ENCODE measurements at places on chromosomes 5 and 9.

GRCh38 chr9:18596920-18597319 is 123.0 kb downstream of the ADAMTSL1 start:
- DNase-seq, result no peak

DNA sequence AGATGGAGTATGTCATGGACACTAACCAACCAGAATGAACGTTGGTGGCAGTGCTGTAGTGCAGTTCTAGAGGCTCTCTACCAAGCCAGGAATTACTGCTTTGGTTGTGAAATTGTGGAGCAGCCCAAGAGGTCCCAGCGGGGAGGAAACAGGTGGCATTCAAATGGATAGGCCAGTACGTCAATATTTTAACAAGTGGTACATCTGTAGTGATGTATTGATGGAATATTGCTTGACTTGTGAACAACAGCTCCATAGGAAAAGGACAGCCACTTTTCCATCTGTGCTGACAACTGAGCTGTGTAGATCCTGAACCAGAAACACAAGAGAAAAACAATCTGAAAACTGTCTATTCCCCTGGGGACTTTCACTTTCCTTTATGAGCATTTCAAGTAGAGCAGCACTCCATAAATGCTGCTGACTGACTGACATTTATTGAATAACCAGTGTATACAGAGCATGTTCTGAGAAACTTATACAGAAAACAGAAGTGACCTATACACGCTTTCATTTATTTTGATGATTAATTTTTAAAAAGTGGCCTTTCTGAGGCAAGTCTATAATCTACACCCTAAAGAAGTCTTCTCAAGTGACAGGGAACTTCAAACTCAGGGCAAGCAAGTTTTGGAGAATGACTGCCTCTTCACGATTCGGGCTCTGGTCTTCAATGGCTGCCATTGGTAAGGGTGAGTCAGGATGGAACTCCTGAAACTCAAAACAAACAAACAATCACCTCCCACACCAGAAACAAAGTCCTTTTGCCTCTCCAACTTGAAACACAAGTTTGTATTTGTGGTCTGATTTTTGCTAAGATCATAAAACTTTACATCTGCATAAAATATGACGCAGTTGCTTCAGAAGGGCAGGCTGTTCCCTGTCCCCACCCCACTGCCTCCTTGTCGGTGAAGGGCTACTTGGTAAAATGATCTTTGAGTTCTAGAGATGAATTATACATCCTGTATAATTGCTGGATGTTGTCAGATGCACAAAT is 362.4 kb downstream of the NDUFS4 start:
- DNase-seq, result no peak

DNA sequence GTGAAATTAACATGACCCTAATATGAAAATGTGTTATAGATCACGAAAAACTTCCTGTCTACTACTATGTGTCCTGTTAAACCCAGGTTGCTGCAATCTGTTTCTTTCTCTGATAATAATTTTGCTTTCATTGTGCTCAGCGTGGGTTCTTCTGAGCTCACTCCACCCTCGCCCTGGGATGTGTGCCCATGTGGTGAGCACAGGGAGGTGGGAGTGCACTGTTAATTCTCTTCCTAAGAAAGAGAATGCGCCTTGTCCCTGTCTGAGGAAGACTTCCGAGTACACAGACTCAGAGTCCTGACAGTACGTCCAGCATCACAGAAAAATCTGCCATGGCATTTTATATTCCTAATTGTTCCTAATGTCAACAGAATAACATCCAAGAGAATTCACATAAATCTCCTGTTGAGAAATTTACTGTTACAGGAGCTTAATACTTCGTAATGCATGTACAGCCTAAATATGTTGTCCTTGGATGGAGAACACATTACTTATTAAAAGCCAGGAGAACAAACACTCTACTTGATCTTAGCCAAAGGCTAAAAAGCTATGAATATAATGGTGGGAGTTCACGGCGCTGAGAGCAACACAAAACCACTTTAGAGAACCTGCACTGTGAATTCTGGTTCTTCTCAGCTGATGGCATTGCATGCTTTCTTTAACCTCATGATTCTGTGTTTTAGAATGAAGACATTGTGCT is 102.6 kb downstream of the PDE4D start:
- no peak for DNase-seq

- DNase-seq, result no peak
Observed at GRCh38 chr9:24144796-24145195, 318.8 kb upstream of the ELAVL2 start.
